SK-N-MC (cell line): ENCODE measurements at places on chromosomes 7 and 10.

GRCh38 chr10:17240096-17240495 lies 12.1 kb downstream of the VIM start:
- DNase-seq = no peak

DNA sequence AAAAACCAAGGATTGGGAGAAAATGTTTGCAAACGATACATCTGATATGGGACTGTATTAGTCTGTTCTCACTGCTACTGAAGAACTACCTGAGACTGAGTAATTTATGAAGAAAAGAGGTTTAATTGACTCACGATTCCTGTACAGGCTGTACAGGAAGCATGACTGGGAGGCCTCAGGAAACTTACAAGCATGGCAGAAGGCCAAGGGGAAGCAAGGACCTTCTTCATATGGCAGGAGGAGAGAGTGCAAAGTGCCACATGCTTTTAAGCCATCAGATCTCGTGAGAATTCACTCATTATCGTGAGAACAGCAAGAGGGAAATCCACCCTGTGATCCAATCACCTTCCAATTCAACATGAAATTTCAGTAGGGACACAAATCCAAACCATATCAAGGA lies 11.0 kb downstream of the ZNF713 start:
- DNase-seq = no peak

DNA sequence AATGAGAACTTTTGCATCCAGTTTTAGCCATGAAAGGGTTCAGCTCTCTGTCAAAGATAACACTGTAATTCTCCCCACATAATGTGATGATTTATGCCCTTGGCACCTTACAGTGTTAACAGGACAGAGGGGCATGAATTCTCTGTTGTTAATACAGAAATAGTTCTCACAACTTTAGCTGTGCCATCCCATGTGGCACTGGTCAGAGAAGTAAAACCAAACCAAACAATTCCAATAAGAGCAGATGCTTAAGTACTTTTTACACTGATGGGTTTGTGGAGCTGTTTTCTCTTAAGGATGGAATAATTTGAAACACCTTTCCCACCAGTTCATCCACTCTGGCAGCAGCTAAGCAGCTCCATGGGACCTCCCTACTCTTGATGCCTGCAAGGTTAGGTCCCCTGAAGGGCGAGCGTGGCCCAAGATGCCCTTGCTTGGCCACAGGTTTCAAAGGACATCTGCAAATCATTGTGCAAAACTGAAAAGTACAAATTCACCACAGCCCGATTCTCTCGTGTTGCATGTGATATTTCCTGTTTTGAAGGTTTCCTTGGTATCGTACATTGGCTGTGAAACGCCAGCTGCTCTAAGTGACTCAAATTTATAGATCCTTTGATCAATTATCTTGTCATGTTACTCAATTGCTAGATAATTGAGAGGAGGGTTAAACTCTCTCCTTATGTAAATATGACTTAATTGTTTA lies 82.5 kb upstream of the CREB5 start:
- no peak for DNase-seq

DNA sequence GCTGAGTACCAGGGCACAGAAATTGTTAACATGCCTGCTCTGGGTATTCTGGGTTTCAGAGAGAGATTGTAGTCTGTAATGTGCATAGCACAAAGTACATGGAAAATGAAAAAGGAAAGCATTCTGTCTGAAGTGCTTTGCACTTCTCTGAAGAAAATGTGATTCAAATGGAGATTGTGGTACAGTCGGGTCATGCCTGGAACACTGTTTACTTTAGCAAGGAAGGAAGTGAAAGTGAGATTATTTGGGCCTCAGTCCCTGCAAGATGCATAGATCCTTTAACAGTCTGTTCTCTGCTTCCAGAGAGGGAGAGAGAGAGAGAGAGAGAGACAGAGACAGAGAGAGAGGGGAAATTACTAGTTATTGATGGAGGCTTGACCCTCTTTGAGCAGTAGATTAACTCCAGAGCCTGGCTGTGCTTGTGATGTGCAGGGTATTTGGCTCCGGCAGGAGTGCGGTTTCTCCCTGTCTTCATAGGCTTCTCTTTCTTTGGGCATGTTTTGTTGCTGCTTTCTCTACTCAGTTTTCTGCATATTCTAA lies 5.4 kb downstream of the VWC2 start:
- DNase-seq = no peak

- DNase-seq = no peak
Measured at GRCh38 chr7:69105092-69105491, 493.2 kb upstream of the AUTS2 start.

GRCh38 chr10:98338896-98339295 lies 70.9 kb upstream of the LOXL4 start:
- no peak for DNase-seq

DNA sequence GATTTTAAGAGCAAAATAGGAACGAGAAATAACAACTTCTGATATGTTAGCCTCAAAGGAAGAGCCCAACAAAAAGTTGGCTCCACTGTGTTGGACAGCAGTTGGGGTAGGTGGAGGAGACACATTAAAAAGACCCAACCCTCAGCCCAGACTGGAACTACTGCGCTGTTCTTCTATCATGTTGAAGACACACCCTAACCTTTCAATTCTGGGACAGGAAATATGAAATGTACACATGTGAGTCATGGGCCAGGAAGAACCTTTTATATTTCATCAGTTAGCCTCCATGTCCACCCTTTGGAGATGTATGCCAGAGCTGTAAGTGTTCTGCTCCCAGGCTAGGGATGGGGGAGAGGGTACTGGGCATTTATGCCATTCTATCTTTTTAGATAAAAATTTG lies 22.1 kb downstream of the CLDN12 start:
- no peak for DNase-seq

GRCh38 chr10:115628616-115629015 lies 535.5 kb downstream of the ATRNL1 start:
- DNase-seq = no peak

DNA sequence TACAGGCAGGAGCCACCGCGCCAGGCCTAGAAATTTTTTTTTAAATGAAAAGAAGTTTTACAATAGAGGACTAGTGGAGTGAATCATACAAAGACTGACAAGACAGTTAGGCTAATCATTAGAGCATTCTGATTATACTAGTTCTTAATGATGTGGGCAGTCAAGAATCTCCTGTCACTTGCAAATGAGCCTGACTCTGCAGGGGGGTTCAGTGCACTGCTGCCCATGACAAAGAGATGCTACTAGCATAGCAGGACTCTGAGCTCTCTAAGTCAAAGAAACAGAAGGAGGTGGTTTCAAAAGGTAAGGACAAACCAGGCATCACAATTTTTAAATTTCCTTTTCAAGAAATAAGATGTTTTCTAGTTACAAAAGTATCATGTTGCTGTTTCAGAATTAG lies 59.0 kb downstream of the CCDC6 start:
- DNase-seq = no peak
